EL (cell line): ENCODE measurements at places on chromosomes 5 and 9.

- DNase-seq = peak; percentile 11
Observed at GRCh38 chr5:90408571-90409317, 812 bp downstream of the CETN3 start.

DNA sequence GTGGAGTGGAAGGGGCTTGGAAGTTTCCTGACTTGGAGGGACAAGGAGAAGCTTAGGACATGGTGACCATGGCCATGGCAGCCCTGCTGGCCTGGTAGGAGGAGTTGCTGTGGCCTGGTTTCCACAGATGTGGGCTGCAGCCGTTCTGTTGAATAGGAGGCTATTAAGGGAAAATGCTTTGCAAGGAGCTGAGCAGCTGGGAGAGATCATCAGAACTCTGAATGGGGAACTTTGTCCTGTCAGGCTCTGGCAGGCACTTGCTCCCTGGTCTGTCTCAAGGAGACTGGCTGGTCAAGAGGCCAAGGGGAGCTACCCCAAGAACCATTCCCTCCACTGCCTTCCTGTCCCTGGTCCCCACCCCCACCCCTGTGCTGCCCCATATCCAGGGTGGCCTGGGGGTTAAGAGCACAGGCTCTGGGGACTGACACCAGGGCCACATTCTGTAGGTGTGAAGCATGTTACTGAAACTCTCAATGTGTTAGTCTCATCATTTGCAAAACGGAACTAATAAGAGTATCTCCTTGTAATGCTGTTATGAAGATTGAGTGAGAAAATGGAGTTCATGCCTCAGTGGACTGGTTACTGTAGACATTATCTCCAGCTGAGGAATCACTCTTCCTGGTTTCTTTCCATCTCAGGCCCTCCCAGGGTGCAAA is 84.0 kb upstream of the ARAP3 start:
- no peak for DNase-seq

GRCh38 chr9:19554529-19554928 is 145.7 kb downstream of the ACER2 start:
- DNase-seq = no peak

DNA sequence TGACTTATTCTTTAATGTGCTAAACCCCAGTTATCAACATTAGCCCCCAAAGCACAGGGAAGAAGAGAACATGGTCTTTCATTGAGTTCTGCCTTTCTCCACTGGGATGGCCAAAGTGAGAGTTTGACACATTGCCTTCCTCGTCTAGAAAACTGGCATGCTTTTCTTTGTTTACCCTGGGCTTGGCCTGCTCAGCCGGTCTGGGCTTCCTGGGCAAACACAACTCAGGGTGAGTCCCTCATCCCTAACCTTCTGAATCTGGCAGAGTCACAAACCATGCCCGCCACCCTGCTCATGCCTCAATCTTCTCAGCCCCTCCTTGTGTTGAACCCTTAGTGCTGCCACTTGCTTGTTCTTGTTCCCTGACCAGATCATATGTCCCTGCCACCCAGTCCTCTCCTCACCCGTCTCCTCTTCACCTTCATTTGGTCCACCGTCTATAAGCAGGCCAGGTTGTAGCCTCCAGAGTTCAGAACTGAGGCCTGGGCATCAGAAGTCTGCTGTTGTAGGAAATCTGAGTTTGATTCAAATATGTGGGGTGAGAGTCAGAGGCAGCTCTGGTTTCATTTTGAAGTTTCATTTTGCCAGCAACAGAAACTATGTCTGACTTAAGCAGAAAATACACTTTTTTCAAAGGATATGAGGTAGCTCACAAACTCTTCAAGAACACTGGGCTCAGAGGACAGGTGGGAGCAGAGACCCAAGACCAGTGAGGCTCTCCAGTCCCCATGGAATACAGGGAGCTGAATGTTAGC is 217.6 kb downstream of the NDUFS4 start:
- DNase-seq = no peak

DNA sequence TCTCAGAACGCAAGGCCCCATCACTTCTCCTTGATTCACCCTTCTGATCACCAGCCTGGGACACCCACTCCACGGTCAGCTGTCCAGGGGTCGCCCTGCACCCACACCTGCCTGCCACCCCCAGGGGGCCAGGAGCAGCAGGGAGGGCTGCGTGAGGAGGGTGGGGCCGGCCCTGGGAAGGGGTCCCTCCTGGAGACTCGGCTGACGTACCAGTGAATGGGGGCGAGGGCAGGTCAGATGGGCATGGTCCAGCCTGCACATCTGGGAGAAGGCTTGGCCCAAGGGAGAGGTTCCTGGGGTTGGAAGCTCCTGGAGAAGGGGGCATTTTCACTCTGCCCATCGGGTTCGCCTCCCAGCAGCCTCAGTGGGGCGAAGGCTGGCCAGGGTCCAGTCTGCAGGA is 21.8 kb upstream of the SARDH start:
- DNase-seq = no peak

DNA sequence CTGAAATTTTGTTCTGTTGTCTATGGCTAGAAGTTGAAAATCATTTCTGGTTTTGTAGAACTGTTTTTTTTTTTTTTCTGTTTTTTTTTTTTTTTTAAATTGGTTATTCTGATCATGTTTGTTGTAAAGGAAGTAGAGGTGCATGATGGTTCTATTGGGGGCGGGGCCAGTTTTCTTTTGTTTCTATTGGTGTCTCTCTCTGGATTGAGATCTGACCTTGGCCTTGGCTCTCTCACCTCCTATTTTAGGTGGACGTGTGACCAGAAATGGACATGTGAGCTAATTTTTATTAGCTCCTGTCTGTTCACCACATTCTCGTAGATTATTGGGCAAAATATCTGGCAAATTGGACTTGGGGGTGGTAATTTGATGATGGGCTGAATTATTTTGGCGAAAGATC is 3.2 kb downstream of the ZNF618 start:
- peak; percentile 11 for DNase-seq

DNA sequence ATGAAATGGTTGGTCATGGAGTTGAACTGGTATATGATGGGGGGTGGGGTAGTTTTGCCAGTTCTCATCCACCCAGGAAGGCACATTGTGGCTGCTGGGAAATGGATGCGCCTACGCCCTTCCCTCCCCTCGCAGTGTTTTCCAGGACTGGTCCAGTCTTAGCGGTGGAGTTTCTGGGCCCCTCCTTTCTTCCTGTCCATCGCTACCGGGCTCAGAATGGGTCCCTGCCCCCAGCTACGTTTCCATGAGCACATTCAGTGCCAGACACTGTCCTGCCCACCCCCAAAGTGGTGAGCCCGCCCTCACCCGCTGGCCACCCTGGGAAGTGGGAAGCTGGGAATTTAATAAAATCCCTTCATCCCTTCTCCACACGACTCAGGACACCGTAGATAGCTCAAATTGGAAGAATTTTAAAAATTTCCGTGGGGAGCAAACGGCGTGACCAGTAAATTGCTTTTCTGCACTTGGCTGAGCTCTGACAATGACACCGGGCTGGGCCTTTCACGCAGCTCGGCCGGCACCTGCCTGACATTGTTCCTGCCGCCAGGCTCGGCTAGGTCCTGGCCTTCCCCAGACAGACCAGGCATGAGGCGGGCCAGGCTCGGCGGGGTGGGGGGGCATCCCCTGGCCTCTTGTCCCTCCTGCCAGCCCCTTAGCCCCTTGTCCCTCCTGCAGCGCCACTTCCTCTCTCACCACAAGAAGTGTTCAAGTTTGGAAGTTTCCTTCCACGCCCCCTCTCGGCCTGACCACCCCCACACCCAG is 3.6 kb downstream of the FGF18 start:
- DNase-seq = no peak

DNA sequence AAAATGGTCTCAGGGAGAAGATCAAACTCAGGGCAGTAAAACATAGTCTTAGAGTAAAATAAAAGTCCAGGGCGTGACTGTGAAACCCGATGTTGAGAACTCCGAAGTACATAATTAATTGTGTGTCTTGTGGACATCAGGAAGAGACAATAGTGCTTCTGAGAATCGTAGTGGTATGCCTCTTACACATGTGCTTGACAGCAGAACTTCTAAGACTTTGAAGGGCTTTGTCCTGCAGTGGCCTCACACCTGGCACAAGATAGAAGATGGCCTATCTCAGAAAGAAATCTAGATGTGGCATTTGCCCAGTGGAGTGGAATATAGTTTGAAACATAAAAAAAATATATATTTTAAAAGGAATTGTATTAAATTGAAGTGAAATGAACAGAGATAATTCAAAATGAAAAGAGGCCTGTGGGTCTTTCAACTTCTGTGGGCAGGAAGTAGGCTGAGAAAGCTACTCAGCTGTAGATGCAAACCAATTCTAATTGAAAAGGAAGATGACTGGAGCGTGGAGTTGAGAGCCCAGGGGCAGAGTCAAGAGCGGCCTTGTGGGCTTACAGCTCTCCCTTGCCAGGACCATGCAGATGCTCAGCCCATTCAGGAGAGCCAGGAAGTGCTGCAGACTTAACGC is 468.4 kb downstream of the KDM4C start:
- no peak for DNase-seq

GRCh38 chr5:1294206-1294834 is 548 bp downstream of the TERT start:
- DNase-seq = peak; percentile 30

DNA sequence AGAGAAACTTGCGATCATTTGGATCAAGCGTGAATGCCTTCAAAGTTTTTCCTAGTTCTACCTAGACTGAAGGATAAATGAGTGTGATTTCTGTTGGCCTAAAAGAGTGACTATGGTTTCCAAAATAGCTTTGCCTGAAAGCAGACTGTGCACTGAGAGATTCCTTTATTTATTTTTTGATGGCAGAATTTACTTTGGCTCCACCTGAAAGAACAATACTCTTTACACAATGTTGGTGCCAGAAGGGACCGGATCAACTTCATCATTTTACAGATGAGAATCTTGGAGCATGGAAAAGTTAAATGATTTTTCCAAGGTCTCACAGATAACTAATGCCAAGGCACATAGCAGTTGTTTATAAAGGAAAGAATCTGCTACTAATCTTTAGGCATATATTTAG is 199.6 kb downstream of the KCTD16 start:
- DNase-seq = no peak

DNA sequence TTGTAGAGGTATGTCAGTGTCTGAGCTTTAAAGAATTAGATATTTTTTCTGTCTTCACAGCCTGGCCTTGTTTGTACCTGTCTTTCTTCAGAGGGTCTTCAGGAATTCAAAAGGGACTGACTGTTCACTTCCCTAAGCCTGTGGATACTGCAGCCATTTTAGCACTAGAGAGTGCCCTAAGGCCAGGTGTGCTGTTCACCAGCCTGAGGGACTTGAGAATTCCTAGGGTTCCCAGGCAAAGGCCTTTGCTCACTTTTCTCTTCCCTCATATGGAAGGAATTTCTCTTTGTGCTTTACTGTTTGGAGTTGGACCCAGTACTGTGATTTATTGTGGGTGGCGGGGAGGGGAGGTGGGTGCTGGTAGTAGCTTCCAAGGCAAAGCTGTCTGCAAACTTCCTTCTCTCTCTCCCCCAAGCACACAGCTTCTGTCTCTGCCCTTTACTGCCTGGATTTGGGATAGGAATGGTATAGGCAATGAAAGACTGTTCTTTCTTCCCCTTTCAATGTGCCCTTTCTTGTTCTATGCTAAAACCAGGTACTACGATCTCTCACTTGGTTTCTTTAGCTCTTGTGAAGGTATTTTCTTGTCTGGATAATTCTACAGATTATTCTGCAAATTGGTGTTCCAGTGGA is 9.7 kb upstream of the LRRC70 start:
- no peak for DNase-seq

GRCh38 chr9:115883467-115884329 is 269.9 kb upstream of the PAPPA start:
- peak; percentile 59 for DNase-seq

GRCh38 chr5:143164557-143164956 is 238.9 kb downstream of the NR3C1 start:
- no peak for DNase-seq

GRCh38 chr9:84101964-84102632 is 121.5 kb downstream of the RMI1 start:
- DNase-seq = no peak

- DNase-seq = no peak
Observed at GRCh38 chr5:153340738-153341137, 149.7 kb upstream of the GRIA1 start.

DNA sequence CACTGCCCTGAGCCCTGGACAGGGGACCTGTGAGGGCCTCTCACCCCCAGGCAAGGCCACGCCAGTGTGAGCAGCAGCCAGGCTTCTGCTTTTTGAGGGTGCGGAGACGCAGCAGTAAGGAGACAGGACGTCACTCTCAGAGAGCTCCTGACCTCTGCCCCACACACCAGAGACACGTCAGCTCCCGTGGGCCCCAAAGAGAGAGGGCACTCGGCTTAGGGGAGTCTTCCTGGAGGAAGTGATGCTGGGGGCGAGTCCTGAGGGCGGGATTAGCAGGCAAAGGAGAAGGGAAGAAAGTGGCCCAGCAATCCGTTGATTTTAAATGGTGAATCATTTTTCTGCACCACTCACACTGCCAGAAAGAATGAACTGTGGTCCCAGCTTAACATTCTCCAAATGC is 24.0 kb upstream of the SLC9A3 start:
- DNase-seq = peak; percentile 63

DNA sequence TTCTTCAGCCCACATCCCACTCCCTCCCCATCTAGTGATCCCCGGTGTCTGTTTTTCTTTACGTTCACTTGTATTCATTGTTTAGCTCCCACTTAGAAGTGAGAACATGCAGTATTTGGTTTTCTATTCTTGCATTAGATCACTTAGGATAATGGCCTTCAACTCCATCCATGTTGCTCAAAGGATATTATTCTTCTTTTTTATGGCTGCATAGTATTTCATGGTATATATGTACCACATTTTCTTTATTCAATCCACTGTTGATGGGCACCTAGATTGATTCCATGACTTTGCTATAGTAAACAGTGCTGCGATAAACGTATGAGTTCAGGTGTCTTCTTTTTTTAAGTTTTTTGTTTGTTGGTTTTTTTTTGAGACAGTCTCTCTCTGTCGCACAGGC is 29.1 kb upstream of the CCNB1 start:
- DNase-seq = no peak

DNA sequence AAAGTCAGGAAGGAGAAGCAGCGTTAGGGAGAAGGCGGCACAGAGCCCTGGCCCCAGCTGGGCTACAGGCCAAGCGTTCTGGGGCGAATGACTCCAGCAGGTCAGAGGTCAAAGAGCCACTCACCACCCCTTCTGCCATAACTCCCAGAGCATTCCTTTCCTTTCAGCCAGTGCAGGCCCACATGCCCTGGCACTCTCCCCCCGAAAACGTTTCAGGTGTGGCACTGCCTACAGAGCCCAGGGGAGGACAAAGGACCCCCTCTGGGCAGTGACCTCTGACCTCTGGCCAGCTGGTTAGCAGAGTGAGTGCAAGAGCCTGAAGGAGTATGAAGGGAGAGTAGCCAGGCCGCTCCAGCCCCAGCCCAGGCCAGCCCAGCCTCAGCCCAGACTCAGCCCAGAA is 4.9 kb downstream of the ABCA2 start:
- DNase-seq = no peak

GRCh38 chr5:62312036-62312435 is 6.0 kb downstream of the KIF2A start:
- DNase-seq = no peak

DNA sequence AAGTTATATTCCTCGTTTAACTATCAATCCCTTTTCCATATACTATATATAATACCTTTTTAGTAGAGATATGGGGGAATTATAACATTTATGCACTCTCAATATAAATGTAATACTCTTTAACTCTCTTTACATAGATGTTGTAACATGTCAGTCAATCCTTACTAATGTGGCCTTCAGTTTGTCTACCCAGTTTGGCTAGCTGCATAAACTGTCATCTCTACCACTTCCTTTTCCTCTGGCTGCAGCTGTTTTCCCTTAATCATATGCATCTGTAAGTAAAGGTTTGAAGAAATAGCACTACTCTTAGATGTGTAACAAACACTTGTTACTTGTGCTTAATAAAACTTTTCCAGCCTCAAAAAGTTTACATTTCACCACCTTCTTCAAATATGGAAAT is 13.4 kb downstream of the ABHD17B start:
- no peak for DNase-seq
